Panc1 (cell line): ENCODE measurements at places on chromosomes 1 and 21. TPM values are rescaled to one million over a fixed set of nuclear protein-coding genes. Genes with fewer than 3 reads are reported as not detected.

The KRTAP11-1 gene
- not detected for total RNA-seq

The CEP350 gene
- total RNA-seq = 41.1 TPM

The AMY1C gene
- not detected for total RNA-seq

The CD247 gene
- 0.44 TPM for total RNA-seq

The CD5L gene
- total RNA-seq = not detected

The S100A7 gene
- total RNA-seq = not detected

The GSTM1 gene
- total RNA-seq = not detected

The VWA5B1 gene
- not detected for total RNA-seq

The FGR gene
- total RNA-seq = 0.18 TPM

The TNNT2 gene
- not detected for total RNA-seq

The OR2M7 gene
- total RNA-seq = not detected

The TMEM51 gene
- 25.8 TPM for total RNA-seq

The MSH4 gene
- total RNA-seq = 0.26 TPM

The IVL gene
- total RNA-seq = not detected
